ENCODE measurements at places on chromosomes 3 and 15. TPM values are rescaled to one million over a fixed set of nuclear protein-coding genes. Genes with fewer than 3 reads are reported as not detected.

- no peak overlapping the region for H3K27ac ChIP-seq
- DNase-seq = no peak
- no peaks in the 10 kb centered on the region for H3K27me3 ChIP-seq
Measured at GRCh38 chr3:63331520-63331919, 53.4 kb downstream of the SYNPR start.

DNA sequence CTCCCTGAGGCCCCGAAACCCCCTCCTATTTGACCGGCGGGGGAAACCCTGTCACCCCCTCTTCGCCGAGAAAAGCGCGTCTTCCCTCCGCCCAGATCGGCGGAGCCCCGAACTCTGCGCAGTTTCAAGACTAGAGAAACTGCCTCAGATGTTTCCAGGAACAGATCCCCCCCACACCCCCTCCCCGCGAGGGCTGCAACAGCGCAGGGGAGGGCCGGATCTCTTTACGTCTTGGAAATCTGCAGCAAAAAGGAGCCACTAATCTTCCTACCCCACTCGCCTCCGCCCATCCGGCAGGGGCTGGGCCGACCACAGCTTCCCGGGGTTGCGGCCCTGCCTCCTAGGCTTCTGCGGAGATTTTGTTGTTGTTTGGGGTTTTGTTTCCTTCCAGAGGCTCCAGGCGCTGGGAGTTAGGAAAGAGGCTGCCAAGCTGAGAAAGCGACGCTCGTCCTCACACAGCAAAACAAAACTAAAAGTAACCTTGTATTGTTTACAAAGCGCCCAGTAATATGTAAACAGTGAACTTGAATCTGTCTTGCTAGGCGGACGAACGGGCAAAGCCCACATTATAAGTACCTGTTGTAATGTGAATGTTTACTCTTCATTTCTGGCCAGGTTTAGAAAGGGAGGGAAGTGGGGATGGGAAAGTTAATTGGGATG, 2.2 kb downstream of the FOXB1 start:
- DNase-seq = peak; percentile 95
- H3K27me3 ChIP-seq = peaks cover 63% of the 10 kb centered on the region
- H3K27ac ChIP-seq = no peak overlapping the region
- H3K4me1 ChIP-seq = peaks cover 59% of the 10 kb centered on the region

GRCh38 chr3:65751123-65751700, 287.5 kb downstream of the MAGI1 start:
- H3K36me3 ChIP-seq = no peaks in the 10 kb centered on the region
- H3K27ac ChIP-seq = no peak overlapping the region
- no peak overlapping the region for H3K4me3 ChIP-seq
- H3K4me1 ChIP-seq = peaks cover 23% of the 10 kb centered on the region
- no peaks in the 10 kb centered on the region for H3K27me3 ChIP-seq

The SCG5 gene
- 69.4 TPM for total RNA-seq

GRCh38 chr3:62755285-62755684, 119.9 kb downstream of the CADPS start:
- no peak overlapping the region for H3K27ac ChIP-seq
- H3K4me3 ChIP-seq = no peak overlapping the region
- H3K27me3 ChIP-seq = no peaks in the 10 kb centered on the region
- peaks cover 7% of the 10 kb centered on the region for H3K4me1 ChIP-seq
- DNase-seq = no peak
- no peaks in the 10 kb centered on the region for H3K36me3 ChIP-seq

DNA sequence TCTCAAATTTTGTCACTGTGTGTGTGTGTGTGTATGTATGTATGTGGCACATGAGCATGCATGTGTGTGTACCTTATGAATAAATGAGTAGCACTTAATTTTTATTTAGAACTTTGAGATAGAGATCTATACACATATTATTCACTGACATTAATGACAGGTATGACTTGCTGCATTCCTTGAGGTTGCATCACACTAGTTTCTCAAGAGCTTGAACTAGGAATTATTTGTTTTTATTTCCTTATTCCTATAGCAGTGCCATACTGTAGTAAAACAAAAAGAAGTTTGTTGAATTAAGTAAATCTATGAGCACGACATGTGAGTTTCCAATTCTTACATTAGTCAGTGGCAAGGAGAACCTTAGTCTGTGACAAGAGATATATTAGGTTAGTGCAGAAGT, 943.9 kb downstream of the ROBO1 start:
- H3K4me1 ChIP-seq = no peaks in the 10 kb centered on the region
- H3K36me3 ChIP-seq = no peaks in the 10 kb centered on the region
- H3K27ac ChIP-seq = no peak overlapping the region
- H3K4me3 ChIP-seq = no peak overlapping the region
- no peaks in the 10 kb centered on the region for H3K27me3 ChIP-seq

GRCh38 chr15:50830477-50831354, 65.2 kb upstream of the SPPL2A start:
- H3K27me3 ChIP-seq = no peaks in the 10 kb centered on the region
- H3K36me3 ChIP-seq = no peaks in the 10 kb centered on the region
- DNase-seq = no peak
- no peaks in the 10 kb centered on the region for H3K4me1 ChIP-seq

DNA sequence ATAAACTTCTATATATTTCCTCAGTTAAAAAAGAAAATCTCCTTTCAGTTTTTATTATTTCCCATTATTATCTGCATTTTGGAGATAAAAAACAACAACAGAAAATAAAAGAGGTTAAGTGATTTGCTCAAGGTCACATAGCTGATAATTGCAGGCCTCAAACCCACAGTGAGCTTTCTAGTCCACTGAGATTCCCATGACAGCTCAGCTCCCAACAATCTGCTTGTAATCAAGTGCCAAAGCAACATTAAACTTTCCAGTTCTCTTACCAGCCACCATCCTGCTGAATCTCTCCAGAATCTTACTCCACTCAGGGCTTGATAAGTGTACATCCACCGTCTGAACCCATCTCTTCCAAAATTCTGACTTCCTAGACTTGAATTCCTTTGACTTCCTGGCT, 318.2 kb upstream of the SEMA6D start:
- H3K27me3 ChIP-seq = no peaks in the 10 kb centered on the region
- no peak overlapping the region for H3K4me3 ChIP-seq
- DNase-seq = no peak
- H3K36me3 ChIP-seq = no peaks in the 10 kb centered on the region
- peaks cover 14% of the 10 kb centered on the region for H3K4me1 ChIP-seq

- no peak overlapping the region for H3K27ac ChIP-seq
- no peak overlapping the region for H3K4me3 ChIP-seq
- no peaks in the 10 kb centered on the region for H3K36me3 ChIP-seq
- H3K27me3 ChIP-seq = no peaks in the 10 kb centered on the region
Measured at GRCh38 chr3:87924485-87924884, 134.3 kb downstream of the CGGBP1 start.

GRCh38 chr3:55330355-55330754, 156.8 kb downstream of the WNT5A start:
- H3K36me3 ChIP-seq = no peaks in the 10 kb centered on the region
- no peak for DNase-seq
- H3K4me3 ChIP-seq = no peak overlapping the region
- no peaks in the 10 kb centered on the region for H3K4me1 ChIP-seq

GRCh38 chr3:124850212-124850611, 37.0 kb downstream of the ITGB5 start:
- peaks cover 4% of the 10 kb centered on the region for H3K4me1 ChIP-seq
- H3K36me3 ChIP-seq = no peaks in the 10 kb centered on the region
- H3K4me3 ChIP-seq = no peak overlapping the region
- H3K27ac ChIP-seq = no peak overlapping the region

DNA sequence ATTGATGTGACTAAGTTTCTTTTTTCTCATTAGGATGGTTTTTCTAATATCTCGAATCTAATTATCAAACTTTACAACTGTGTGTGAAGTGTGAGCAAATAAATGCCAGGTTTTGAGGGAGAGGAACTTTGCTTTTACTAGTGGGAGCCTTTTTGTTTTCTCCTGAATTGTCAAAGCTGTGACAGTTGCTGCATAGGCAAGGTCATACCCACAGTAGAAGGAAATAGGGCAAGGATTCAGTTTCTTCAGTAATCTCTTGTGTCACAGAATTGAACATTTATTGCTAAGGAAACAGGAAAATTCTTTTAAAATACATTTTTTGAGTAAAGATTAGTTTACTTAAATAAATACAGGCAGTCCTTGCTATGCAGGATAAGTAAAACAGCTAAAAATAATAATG, 19.5 kb downstream of the GMPS start:
- no peaks in the 10 kb centered on the region for H3K4me1 ChIP-seq
- DNase-seq = no peak
- no peaks in the 10 kb centered on the region for H3K27me3 ChIP-seq
- H3K36me3 ChIP-seq = peaks cover 9% of the 10 kb centered on the region
- H3K4me3 ChIP-seq = no peak overlapping the region

DNA sequence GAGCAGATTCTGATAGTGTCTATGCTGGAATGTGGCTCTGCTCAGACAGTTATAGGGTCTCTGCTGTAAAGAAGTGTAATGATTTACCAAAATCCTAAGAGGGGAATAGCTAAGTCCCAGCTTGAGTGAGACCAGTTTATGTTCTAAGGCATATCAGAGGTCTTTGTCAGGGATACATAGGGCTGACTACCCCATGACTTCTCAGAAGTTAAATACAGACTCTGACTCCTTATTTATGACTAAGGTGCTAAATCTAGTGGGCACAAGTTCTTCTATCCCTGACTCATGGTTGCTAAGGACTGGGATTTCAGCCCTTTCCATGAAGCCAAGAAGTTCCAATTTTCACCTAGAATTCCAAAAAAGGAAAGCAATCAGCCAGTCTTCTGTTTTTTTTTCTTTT, 192.6 kb upstream of the POU1F1 start:
- H3K36me3 ChIP-seq = no peaks in the 10 kb centered on the region
- H3K27me3 ChIP-seq = no peaks in the 10 kb centered on the region
- no peaks in the 10 kb centered on the region for H3K4me1 ChIP-seq

DNA sequence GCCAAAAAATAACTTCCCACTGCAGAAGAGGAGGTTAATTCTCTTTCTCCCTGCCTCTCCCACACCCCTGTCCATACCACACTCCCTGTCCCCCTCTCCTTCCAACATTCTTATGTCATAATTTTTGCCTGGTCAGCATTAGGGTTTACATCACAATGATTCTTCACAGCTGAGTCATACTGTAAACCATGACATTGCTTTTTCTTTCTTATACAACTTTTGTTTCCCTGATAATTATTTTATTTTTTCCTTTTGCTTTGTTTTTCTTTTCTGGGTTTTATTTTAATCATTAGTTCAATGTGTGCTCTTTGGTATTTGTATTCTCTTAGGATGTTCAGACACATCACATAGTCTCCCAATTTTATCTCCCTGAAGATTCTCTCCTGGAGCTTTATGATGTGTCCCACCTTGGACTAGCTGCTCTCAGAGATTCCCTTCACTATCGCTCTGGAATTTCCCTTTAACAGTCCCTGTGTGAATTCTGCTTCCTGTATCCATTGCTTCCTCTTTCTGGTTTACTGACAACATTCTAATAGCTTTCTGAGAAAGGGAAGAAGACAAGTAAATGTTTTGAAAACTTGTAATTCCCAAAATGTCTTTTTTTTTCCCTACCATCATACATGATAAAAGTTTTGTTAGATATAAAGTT, 70.7 kb downstream of the SOX2 start:
- H3K36me3 ChIP-seq = no peaks in the 10 kb centered on the region
- no peaks in the 10 kb centered on the region for H3K27me3 ChIP-seq
- peaks cover 28% of the 10 kb centered on the region for H3K4me1 ChIP-seq
- no peak overlapping the region for H3K4me3 ChIP-seq

Data from neural progenitor cell (in vitro differentiated cells).